ENCODE measurements at places on chromosomes 1 and 21. TPM values are rescaled to one million over a fixed set of nuclear protein-coding genes. Genes with fewer than 3 reads are reported as not detected.

GALE gene
- total RNA-seq = 12.6 TPM

CLDN14 gene
- total RNA-seq = not detected

KCNK2 gene
- 184 TPM for total RNA-seq

ZNF678 gene
- total RNA-seq = 26.3 TPM

LPGAT1 gene
- 44.9 TPM for total RNA-seq

AXDND1 gene
- total RNA-seq = 1.2 TPM

HAO2 gene
- total RNA-seq = not detected

PRKAA2 gene
- total RNA-seq = 12.6 TPM

SPRR1B gene
- not detected for total RNA-seq

MEGF6 gene
- 6.0 TPM for total RNA-seq

SLC44A5 gene
- total RNA-seq = 13.1 TPM

GCSAML gene
- 0.40 TPM for total RNA-seq

LRRIQ3 gene
- 1.7 TPM for total RNA-seq

SRSF4 gene
- total RNA-seq = 54.0 TPM

RCAN3 gene
- total RNA-seq = 9.1 TPM

SLC6A17 gene
- 10.4 TPM for total RNA-seq

KCNE1 gene
- 2.2 TPM for total RNA-seq

RIMS3 gene
- total RNA-seq = 14.1 TPM

TAS1R1 gene
- not detected for total RNA-seq

TEDDM1 gene
- total RNA-seq = not detected

DYNLT4 gene
- 4.0 TPM for total RNA-seq

ASPM gene
- total RNA-seq = 14.4 TPM

RPTN gene
- not detected for total RNA-seq

MAP3K21 gene
- total RNA-seq = 6.1 TPM

BARHL2 gene
- total RNA-seq = 0.44 TPM
